ENCODE measurements at places on chromosomes 7 and 10. TPM values are rescaled to one million over a fixed set of nuclear protein-coding genes. Genes with fewer than 3 reads are reported as not detected.

DNA sequence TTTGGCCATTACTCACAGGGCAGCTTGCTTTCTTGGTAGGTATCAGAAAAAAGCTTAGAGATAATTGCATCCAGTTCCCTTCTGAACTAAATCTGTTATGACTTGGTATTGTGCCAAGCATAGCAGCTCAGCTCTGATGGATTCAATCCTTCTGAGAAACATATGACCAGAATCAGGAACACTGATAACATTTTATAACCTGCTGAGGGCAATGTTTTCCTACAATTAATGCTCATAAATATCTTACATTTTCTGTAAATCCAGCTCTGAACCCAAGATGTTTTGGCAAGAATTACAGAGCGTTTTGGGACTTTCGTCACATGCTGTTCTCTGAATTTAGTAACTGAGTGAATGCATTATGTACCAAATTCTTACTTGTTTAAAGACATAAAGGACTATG lies 167.8 kb downstream of the KIF20B start:
- DNase-seq, result no peak

DNA sequence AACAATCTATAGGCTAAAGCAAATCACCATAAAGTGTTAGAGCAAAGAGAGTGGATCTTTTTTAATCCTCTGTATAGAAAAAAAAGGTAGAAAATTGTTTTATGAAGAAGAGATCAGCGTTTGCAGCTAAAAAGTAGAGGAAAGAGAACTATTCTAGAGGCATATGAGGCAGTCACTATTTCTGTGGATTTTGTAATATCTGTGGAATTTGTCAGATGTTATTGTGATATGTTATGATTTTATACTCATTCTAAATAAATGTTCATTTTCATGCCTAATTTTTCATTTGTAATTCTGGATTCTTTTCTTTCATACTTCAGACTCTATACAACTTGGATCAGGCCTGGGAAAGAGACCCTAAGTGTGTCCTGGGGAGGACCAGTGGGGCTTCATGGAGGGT lies 295.0 kb upstream of the LYZL1 start:
- no peak for DNase-seq

HABP2 gene
- total RNA-seq, result not detected

OR13A1 gene
- total RNA-seq, result not detected

COL26A1 gene
- not detected for total RNA-seq

Measured in suprapubic skin (tissue), 4 donors.